Stimulated activated CD8-positive, alpha-beta memory T cell treated with anti-CD3 and anti-CD28 coated beads, Interleukin-2, amount 100 ng/mL, for 1 hour (primary cell): ENCODE measurements at places on chromosomes 6 and 20.

DNA sequence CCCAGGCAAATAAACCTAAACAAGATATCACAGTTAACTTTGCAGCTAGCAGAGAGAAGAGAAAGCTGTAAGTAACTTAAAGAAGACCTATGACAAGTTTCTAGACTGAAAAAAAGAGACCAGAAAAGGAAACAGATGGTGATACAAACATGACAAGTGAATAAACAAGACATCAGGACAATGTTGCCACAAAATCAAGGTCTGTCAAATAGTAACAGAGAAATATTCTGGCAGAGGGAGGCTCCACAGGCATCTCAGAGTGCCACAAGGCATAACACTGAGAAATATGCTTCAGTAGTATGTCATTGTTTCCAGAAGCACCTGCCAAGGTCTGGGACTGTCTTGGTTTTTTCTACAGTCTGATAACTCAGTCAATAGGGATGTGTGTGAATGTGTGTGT, 332.2 kb downstream of the KHDRBS2 start:
- no peak for DNase-seq

DNA sequence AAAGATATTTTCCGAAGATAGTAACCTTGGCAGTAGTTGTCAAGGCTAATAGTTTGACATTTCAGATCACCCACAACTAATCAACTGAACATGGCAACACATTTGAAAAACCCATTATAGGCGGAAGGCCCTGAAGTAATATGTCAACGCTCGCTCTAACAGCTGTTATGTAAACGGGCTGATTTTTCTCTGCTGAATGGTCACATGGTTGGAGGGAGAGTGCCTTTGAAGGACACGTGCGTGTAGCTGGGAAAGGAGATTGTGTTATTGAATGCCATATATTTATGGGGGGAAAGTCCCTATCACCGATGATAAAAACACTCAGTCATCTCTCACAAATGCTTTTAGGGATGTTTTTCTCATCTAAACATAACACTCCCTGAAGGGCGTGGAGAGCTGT, 160.0 kb upstream of the RALGAPA2 start:
- no peak for DNase-seq

DNA sequence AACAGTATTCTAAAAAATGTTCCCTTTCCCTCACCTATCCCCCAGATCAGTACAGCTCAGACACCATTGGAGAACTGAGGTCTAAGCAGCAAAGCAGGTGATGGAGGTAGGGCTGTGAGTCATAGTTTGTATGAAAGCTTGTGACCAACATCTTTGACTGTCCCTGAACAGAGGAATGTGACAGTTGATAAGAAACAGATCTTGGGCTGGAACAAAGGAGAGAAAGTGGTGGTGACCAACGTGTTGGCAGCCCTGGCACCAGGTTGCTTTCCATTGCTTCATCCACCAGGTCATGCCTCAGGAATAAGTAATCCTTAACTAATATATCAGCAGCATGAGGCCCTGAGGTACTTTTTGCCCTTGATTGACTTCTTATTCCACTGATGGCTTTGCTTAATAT, 19.9 kb upstream of the CRIP3 start:
- DNase-seq, result no peak

DNA sequence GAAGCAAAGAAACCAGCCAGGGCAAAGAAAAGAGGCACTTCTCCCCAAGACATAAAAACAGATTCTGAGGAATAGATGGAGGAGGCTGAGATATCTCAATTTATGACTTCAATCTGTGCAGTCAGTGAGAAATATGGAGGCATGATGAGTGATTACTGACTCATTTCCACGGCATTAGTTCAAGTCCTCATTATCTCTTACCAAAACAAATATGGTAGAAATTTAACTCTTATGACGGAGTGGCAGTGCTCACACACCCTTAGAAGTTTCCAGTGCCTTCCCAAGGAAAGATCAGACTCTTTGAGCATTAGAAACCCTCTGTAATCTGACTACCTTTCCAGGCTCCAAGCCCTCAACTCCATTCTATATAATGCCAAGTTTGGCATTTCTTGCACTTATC, 364.1 kb downstream of the ARHGAP18 start:
- DNase-seq, result no peak

DNA sequence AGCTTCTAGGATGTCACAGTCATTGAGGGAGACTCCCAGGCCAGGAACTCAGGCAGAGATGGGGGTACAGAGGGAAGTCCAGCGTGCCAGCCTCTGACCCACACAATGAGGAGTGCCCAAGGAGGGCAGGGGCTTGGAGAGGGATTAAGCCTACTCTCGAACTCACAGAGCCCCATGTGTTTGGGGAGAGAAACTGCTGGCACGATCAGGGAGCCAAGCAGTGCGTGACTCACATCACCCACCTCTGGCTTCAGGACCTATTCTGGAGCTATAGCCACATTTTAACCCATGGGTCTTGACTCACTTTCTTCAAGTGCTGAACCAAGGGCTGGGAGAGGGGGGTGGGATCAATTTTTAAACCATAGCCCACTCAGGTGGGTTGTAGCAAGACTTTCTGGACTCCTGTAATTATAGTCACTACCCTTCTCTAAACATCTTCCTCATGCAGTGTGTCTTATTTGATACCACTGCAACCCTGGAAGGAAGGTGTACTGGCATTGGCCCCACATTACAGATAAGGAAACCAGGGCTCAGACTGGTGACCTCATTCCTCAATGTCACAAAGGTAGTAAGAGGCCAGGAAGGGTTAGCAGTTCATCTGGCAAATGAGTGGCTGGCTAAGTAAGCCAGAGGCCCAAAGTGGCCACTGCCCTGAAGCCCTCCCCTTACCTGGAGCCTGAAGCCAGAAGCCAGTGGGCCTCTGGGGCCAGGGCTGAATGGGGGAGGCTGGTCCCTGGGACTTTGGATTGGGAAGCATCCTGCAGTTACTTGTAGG, 12.0 kb downstream of the FOXP4 start:
- no peak for DNase-seq

DNA sequence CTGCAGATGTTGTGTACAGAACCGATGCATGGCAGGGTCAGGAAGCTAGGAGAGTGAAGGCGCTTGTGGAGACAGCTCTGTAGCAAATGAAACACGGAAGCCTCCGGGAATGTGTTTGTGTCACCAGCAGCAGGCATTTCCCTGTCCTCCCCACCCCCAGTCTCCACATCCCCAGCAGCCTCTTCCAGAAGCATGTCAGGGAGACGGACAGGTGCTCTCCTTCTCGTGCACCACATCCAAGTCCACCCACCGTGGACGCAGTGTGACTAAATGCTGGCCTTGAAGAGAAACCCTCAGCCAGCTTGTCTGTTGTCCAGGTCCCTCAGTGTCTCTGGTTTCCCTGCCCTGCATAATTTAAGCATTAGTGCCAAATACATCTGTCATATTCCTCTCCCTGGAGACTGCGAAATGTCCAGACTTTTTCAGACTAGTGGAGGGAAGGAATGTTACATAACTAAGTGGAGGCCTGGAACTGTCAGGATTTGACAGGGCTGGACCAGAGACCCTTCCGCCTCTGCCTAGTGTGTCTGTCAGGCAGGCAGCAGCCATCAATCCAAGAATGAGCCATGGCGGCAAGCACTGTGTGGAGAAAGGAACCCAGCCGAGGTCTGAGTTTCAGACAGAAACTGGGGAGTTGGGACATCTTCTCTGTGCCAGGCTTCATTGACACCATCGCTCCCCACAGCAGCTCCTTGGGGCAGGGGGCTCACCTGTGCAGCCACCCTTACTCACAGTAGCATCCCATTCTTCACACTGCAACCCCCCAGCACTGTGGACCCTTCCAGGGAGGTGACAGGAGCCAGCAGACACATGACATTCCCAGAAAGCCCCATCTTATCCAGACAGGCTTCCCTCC, 26.6 kb upstream of the PI16 start:
- no peak for DNase-seq

DNA sequence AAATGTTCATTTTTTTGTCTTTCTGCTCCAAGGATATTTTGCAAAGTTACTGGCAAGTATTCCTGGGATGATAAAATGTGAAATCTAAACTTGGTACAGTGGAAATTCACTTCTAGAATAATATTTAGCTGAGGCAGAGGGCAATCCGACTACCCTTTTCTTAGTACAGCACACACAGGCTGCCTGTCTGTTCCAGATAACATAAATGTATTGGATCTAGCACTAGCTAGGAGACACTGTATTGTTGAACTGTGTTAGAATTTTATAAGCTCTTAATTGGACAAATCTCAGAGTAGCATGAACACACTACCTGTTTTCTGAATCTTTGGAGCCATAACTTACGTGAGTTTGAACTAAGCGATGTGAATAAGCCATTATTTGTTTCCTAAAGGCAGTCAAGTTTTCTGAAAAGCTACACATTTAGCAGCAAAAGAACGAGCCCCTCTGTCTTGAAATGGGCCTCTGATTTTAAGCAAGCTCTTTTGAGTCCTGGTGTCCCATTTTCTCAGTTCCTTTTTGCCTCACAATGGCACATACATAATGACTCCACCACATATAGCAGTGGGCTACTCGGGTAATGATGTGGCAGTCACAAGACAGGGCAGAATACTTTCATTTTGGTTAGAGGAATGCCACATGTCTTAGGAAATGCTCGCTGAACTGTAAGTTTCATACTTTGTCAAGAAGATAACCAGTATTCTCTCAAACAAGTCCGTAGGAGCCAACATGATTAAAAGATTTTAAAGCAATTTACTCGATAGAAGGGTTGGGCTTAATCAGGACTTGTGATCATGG, 116.5 kb upstream of the ESR1 start:
- DNase-seq, result no peak

DNA sequence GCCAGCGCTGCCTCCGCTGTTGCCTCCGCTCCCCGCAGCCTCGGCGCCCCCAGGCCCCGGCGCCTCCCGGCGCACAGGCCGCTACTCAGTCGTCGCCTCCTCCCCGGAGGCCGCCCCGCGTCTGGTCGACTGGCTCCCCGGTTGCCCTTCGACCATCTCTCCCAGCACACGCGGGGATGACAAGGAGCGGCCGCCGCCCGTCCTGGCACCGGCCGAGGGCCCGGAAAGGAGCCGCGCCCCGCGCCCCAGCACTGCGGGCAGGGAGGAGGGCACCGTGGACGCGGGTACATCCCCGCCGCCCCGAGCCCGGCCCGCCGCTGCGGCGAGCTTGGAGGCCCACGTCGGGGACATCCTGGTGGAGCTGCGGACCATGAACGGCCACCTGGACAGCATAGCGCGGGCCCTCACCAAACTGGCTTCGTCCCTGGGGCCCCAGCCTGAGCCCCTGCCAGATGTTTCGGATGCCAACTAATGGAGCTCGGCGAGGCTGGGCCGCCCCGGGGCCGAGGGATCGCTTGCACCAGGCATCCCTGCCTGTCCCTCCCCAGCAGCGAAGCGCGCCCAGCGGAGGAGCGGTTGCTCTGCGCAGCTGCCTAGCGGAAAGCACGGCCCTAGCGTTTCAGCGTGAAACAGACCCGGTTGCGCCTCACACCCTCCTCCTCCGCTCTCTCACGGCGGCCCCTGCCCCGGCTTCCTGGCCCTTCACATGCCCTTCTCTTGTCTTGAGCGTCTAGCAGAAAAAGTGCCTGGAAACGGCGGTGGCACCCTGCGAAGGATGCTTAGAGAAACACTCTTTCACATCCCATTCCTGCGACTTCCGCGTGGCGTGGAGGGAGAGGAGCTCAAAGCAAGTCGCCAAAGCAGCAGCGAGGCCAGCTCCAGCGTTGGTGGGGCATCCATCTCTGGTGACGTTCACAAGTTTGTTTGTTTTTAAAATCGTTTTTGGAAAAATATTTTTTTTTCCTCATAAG, 285.8 kb upstream of the SUPT3H start:
- DNase-seq, result no peak

DNA sequence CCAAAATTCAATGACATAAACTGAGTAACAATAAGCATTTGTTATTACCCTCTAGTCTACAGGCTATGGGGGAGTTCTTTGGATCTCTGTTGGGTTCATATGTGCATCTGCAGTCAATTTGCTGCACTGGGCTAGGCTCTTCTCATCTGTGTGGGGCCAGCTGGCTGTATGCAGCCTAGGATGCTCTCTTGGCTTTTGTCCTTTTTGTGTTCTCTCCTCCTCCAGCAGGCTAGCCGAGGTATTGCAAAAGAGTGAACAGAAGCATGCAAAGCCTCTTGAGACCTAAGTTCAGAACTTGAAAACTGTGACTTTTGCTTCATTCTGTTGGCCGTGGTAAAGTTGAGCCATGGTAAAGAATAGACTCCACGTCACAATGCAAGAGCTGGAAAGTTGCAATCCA, 62.8 kb upstream of the FOXO3 start:
- no peak for DNase-seq

DNA sequence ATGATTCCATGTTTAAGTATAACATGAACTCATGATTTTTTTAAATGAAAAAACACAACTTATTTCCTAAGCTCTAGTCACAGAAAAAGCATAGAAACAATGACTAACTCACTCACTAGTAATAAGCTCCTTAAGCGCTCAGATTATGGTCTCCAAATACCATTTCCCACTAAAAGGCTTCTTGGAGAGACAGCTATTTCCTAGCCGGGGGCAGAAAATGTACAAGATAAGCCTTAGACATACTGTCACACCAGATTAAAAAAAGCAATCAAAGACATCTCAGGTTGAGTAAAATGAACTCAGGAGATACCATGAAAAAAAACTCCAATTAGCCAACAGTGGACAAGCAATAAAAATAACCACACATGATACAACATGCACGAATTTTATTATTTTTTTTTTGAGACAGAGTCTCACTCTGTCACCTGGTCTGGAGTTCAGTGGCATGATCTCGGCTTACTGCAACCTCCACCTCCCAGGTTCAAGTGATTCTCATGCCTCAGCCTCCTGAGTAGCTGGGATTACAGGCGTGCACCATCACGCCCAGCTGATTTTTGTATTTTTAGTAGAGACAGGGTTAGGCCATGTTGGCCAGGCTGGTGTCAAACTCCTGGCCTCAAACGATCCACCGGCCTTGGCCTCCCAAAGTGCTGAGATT, 14.9 kb downstream of the SRPK1 start:
- no peak for DNase-seq

DNA sequence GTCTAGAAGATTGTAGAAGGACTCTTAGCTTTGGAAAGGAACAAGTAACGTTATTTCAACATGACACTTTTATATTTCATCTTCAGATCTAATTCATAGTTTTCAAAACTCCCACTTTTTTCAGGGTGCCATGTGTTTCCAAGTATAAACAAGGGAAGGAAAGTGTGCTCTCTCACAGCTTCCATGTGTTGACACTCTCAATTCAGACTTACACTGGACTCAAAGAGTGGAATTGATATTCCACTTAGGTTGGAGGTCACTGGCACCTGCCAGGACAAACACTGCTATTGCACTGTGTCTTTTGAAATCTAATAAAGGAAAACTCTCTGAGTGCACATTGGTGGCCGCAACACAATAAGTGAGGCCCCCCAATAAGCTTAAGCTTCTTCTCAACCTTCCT, 22.5 kb upstream of the SAMD3 start:
- no peak for DNase-seq
